ENCODE measurements at places on chromosomes 5 and 9. TPM values are rescaled to one million over a fixed set of nuclear protein-coding genes. Genes with fewer than 3 reads are reported as not detected.

ARHGEF39 gene
- total RNA-seq, result 2.1 TPM

CERT1 gene
- total RNA-seq, result 8.1 TPM

PPP1R26 gene
- total RNA-seq, result 13.4 TPM

ODF2 gene
- total RNA-seq, result 37.9 TPM

PDZD2 gene
- not detected for total RNA-seq

CDX1 gene
- total RNA-seq, result not detected
